ENCODE measurements at places on chromosomes 2 and 18. TPM values are rescaled to one million over a fixed set of nuclear protein-coding genes. Genes with fewer than 3 reads are reported as not detected.

DNA sequence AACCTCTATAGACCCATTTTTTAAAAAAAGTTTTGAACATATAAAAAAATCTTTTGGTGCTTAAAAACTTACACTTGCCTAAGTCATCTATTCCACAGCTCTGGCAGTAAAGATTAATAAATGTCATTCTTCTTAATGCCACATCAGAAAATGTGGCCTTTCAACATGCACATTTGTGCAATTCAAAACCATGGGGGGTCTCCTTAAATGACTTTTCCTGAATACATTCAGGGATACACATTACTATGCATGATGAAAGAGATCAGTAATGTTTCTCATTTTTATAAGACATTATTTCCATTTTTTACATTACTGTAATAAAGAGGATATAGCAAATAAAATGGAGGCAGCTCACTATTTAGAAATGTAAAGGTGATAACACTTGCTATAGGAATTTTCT lies 142.3 kb downstream of the RBM43 start:
- no peak for DNase-seq

GRCh38 chr2:151845884-151846283 lies 17.7 kb upstream of the ARL5A start:
- DNase-seq: no peak

DNA sequence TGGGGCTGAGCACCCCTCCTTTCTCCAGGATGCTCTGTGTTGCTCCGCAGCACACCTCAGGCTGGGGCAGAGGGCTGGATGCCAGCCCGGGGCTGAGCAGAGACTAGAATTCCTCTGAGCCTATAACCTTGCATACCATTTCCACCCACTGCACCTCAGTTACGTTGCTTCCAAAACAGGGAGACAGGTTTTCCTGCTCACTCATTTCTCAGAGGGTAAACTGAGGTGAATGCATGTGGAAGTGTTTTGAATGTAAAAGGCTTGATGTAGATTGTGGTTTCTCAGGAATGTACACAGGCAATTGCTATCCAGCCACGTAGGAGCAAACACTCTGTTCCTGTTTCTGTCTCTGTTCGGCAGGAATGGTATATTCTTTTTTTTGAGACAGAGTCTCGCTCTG lies 45.3 kb downstream of the EDAR start:
- no peak for DNase-seq

- DNase-seq: no peak
These were observed 30.6 kb downstream of the RTN4 start for GRCh38 chr2:55019526-55020258.

DNA sequence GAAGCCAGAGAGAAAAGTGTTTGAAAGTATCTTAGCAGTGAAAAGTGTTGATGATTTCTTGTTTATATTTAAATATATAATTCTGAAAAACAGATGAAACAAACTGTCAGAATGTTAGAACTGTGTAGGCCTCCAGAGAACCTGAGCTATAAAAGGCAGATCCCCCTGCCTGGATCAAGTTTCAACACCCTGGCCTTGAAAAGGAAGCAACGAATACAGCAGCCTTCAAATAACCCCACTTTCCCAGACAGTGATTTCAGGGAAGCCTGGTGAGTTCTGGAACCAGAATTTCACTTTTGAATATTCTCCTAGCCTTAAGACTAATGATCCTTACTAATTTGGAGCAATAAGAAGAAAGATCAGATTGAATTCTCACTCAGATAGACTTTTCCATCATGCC lies 13.3 kb upstream of the TRIM43 start:
- no peak for DNase-seq

The EVX2 gene
- total RNA-seq: not detected

DNA sequence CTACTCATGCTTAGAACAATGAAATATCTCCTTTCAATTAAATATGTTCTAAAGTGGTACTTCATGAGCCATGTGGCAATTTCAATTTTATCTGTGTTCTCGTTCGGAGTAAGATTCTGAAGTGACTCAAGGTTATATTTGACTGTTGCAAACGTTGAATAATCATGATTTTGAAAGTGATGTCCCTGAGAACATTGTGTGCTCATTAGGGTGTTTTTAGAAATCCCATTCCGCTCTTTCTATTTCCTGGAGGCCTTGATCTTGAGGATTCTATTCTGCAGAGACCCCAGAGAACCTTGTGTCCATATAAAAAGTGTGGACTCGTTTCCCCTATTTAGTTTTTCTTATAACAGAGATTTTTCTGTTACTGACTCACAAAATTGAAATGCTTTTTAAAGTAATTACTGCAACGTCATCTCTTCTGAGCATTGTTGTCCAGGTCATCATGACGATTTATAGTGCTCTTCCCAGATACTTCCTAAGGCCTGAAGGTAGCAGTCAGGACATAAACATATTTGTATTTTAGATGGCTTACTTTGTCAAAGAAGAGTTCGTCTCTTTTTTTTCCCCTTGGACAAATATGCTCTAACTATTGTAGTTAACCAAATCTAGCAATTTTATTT lies 27.2 kb downstream of the IL1R2 start:
- no peak for DNase-seq

DNA sequence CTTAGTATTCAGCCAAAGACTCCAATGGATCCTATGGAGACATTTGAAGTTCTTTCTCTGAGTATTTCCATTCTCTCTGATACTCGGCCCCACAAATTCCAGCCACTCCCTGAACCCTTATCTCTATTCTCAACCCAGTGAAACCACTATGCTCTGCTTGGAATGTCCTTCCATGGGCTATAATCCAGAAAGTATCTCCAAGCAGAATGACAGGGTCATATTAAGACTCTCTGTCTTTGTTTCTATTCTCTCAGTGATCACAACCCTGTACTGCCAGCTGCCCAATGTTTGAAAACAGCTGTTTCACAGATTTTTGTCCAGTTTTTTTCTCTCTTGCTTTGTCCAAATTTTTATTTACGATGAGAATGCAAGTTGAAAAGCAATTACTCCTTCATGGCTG lies 21.9 kb downstream of the CHMP3 start:
- no peak for DNase-seq

- DNase-seq: peak; percentile 60
These were observed 3.3 kb upstream of the SPRED2 start for GRCh38 chr2:65435625-65436168.

DNA sequence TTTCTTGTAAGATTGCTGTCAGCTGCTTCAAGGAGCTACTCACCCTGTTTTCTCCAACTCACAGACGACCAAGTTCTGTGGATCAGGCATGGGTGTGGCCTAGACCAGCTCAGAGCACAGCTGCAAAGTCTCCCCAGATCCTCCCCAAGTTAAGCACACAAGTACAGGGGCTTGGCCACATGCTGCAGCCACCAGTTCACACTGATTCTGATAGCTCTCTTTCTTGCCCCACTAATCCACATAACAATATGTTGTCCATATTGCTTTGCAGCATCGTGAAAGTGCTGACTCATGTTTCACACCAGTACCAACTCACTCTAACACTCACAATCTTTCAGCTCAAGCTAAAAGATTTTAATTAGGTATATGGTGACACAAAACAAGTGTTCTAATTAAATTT lies 437.0 kb downstream of the PARD3B start:
- DNase-seq: no peak

The ARMC9 gene
- 2.0 TPM for total RNA-seq

DNA sequence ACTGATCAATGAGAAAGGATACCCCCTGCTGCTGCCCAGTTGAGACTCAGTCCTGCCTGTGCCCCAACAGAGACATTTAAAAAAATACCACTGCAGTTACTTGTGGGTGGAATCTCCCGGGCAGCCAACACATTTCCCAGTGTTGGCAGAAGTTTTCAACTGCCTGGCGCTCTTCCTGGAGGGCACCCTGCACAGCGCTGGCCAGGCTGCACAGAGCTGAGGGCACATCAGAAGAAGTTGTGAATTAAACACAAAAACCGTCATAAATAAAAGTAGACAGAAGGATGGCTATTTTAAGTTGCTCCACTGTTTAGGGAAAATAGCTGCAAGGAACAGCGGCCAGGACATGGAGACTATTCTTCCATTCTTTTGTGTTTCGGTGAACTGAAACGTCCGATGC lies 110.2 kb upstream of the THOC1 start:
- DNase-seq: no peak

The UCN gene
- total RNA-seq: 3.6 TPM

The PREB gene
- total RNA-seq: 52.9 TPM

- DNase-seq: peak; percentile 58
These were observed 141.9 kb downstream of the ANKRD44 start for GRCh38 chr2:197168705-197169104.

DNA sequence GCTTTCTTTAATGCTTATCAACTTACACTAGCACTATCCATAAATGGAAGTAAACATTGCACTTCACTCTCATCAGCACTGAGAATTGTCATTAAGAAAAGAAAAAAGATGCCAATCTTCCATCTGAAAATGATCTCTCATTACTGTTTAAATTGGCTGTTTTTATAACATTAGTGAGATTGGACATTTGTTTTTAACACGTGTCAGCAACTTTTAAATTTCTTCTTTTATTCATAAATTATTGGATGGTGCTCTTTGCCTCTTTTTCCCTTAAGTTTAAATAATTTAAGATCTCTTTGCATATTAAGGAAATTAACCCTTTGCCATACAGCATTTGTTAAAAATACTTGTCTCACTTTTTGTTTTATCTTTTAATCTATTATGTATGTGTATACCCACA lies 146.5 kb upstream of the CHST9 start:
- no peak for DNase-seq

The DNAJC5G gene
- total RNA-seq: not detected

The MAPK4 gene
- not detected for total RNA-seq

DNA sequence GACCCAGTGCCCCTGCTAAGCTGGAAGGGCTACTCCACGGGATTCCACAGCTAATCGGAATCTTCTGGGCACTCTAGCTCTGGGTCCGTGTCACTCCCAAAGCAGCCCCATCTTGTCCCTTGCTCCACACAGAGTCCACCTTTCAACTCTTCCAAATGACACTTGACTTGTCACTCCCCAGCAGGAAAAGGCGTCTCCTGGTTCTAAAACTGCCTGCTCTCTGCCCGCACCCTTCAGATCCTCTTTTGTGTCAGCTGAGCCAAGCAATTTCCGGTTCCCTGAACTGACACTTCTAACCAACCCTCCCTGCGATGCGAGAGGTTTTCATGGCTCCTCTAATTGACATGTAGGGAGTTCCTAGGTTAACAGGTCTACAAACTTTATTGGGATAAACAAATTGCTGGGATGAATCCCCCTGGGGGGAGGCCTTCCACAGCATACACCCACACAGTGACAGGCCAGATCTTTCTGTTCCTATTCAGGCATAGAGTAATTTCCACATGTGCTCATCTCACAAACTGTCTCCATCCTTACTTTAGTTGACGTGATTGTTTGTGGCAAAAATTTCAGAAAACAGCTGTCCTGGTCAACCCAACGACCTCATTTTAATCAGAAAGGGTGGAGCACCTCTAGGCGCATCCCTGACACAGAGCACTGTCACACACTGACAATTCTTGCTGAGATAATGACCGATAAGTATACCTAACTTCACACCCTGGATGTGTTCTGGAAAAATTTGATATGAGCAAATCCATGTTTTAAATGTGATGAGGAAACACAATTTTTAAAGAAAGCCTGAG lies 104.9 kb downstream of the RBMS1 start:
- DNase-seq: no peak

The CNDP2 gene
- 125 TPM for total RNA-seq

The CSRNP3 gene
- not detected for total RNA-seq

The PAIP2B gene
- total RNA-seq: 3.7 TPM

- no peak for DNase-seq
These were observed 74.0 kb upstream of the SESTD1 start for GRCh38 chr2:179338681-179339080.

DNA sequence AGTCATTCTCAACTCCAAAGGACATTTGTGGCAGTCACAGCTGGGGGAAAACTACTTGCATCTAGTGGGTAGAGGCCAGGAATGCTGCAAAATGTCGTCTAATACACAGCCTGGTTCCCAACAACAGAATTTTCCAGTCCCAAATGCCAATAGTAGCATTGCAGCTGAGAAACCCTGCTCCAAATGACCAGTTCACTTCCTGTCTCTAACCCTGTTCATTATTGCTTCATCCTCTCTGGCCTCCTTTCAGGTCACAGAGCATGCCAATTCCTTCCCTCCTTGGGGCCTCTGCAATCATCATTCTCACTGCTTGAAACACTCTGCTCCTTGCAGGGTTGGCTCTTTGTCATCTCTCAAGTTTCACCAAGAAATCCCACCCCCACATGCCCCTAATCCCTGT lies 139.1 kb downstream of the IRS1 start:
- DNase-seq: no peak

DNA sequence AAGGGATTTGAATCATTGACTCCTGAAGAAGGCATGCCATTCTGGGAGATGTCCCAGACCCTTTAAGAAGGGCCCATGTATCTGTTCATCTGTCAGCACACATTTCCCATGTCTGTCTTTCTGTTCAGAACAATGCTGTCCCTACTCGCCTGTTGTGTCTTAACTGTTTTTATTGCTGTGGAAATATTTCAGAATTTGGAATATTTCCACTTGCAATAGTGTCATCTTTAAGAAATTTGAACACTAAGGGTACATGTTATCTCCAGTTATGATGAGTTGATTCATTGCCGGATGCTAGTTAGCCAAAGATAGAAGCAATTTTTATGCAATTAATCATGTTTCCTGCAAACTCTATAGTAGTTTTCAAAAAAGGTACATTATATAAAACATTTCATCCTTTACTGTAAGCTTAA lies 36.9 kb upstream of the NT5C1B start:
- no peak for DNase-seq

GRCh38 chr2:137178951-137179377 lies 413.6 kb downstream of the THSD7B start:
- DNase-seq: no peak

- no peak for DNase-seq
These were observed 228.7 kb downstream of the TXNL1 start for GRCh38 chr18:56409736-56410135.

GRCh38 chr2:203909261-203909967 lies 27.1 kb upstream of the ICOS start:
- DNase-seq: no peak

DNA sequence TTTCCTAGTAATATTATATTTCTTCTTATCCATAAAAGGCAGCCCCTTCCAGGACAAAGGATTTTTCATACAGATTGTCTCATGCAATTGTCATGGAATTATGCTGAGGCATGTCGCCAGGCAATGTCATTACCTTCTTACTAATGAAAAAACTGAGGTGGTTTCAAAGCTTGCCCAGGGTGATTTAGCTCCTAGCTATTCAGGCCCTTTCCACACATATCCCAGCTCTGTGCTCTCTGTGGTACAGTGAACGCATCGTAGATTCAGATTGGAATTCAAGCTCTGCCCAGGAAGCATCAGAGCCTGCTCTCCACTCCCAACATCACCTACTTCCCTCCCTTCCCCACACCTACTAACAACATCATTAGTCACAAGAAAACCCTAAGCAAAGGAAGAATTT lies 60.1 kb downstream of the ATP8B1 start:
- no peak for DNase-seq
